Progenitor cell of endocrine pancreas (in vitro differentiated cells): ENCODE measurements at places on chromosomes 11 and 22. TPM values are rescaled to one million over a fixed set of nuclear protein-coding genes. Genes with fewer than 3 reads are reported as not detected.
A peak's percentile ranks its signal among the peaks of the same experiment; 100 is the strongest.

MLC1 gene
- not detected in 2 replicates for total RNA-seq

OR51E1 gene
- total RNA-seq: 0.11 and 0.14 TPM in 2 replicates

ANGPTL5 gene
- total RNA-seq: not detected in 2 replicates

LIF gene
- 2.3 and 3.6 TPM in 2 replicates for total RNA-seq

CASP5 gene
- not detected in 2 replicates for total RNA-seq

TMEM132A gene
- 261 and 292 TPM in 2 replicates for total RNA-seq

MMP3 gene
- total RNA-seq: not detected in 2 replicates

TSPAN32 gene
- 3.4 and 4.5 TPM in 2 replicates for total RNA-seq

DNAJB7 gene
- total RNA-seq: not detected in 2 replicates

DNA sequence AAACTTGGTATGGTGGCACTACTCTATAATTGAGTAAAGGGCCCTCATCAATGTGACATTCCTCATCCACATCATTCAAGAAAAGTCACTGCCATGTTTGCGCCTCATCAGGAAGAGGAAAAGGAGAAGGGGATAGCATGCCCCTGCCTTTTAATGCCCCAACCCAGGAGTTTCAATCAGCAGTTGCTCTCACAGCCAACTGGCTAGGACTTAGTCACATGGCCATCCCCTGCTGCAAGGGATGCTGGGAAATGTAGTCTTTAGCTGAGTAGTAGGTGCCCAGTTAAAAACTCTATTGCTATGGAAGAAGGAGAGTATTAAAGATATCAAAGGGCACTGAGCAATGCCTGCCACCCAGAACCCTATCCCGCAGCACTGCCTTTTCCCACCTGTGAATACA, 10.9 kb upstream of the CCND1 start:
- peaks cover 4% of the 10 kb centered on the region for H3K4me1 ChIP-seq
- no peak overlapping the region for H3K4me3 ChIP-seq
- H3K27me3 ChIP-seq: peaks cover 8% of the 10 kb centered on the region
- peaks cover 2% of the 10 kb centered on the region for H3K36me3 ChIP-seq
- H3K27ac ChIP-seq: no peak overlapping the region

DNA sequence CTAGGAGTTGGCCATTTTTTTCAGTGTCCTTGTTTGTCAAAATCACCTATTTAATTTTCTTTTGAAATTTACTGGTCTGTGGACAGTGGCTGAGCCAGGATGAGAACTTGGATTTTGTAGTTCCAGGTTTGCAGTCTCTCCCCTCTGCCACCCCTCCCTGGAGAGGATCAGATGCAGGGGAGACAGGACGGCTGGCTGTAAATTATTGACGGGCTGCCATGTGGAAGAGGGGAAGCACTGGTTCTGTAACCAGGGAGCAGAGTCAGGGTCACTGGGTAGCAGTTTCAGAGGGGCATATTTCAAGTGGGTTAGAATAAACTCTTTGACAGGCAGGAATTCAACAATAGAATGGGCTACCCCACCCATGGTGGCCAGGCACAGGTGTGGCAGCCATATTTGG, 20.6 kb upstream of the YWHAH start:
- H3K4me3 ChIP-seq: no peak overlapping the region
- no peaks in the 10 kb centered on the region for H3K36me3 ChIP-seq
- DNase-seq: no peak
- no peak overlapping the region for H3K27ac ChIP-seq
- H3K27me3 ChIP-seq: peaks cover 3% of the 10 kb centered on the region
- H3K4me1 ChIP-seq: peaks cover 4% of the 10 kb centered on the region

DNA sequence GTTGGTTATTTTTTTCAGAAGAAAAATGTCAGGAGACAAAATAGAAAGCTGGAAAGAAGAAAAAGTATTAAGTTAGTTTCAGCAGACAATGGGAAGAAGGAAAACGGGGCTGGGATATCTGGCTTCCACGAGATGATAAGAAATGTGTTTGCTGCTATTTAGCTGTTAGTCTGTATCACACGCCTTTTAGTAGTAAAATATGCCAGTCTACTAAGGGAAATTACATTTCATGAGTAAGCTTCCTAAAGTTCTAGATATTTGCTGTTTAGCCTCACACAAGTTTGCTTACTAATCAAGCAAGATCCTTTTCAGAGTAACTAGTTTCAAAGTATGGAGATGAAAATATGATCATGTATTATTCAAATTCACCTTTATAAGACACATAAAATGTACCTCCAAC, 1.5 kb downstream of the OR51B4 start:
- no peak overlapping the region for H3K4me3 ChIP-seq
- no peak for DNase-seq
- no peak overlapping the region for H3K27ac ChIP-seq
- H3K27me3 ChIP-seq: no peaks in the 10 kb centered on the region
- no peaks in the 10 kb centered on the region for H3K36me3 ChIP-seq

DNA sequence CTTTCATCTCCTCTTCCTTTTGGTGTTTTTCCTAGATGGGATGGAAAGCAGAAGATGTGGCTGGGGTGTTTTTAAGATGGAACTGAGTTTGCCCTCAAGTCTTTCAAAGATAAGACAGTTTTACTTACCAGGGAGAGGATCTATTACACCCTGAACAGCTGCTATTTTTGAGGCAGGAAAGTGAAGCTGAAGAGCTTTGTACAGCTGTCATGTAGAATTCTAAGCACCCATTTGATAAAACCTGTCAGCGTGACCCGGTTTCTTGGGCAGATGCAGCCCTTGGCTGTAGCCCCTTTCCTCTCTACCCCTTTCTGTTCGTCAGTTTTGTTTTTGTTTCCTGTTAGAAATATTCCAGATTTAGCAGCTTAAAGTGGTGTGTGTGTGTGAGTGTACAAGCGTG, 35.2 kb downstream of the FAT3 start:
- no peak overlapping the region for H3K27ac ChIP-seq
- H3K27me3 ChIP-seq: no peaks in the 10 kb centered on the region
- no peak overlapping the region for H3K4me3 ChIP-seq
- no peak for DNase-seq
- no peaks in the 10 kb centered on the region for H3K36me3 ChIP-seq
- H3K4me1 ChIP-seq: peaks cover 1% of the 10 kb centered on the region

DNA sequence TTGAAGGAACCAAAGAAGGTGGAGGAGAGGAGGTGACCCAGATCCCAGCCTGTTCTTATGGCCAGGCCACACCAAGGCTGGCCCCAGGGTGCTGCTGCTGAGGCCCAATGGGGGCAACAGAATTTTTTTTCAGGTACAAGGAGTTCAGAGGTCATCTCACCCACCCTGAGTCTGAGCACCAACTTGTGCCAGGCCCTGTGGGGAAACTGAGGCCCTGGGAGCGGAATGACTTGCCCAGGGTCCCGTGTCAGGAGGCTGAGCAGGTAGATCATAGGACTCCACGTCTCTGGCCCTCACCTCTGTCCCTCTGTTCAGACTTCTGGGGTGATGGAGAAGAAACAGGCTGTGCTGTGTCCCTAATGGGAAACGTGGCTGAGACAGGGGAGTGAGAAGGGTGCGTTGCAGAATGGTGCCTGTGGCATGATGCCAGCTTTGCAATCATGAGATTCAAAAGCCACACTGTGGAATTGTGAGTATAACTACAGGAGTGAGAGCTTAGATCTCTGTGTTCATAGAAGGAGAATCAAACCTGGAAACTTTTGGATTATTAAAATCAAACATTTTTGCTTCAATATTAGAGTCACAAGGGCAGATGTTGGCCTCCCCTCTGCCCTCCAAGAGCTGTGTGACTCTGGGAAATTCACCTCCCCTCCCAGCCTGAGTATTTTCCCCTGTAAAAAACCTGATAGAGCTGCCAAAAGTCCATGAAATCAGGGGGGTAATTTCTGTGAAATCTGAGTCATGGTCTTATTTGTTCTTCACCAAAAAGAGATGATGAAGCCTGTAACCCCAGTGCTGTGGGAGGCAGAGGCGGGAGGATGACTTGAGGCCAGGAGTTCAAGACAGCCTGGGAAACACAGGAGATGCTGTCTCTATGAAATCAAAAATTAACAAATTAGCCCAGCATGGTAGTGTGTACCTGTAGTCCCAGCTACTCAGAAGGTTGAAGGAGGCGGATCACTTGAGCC, 874 bp downstream of the APOL1 start:
- peaks cover 5% of the 10 kb centered on the region for H3K4me1 ChIP-seq
- no peak overlapping the region for H3K27ac ChIP-seq
- no peak for DNase-seq
- no peaks in the 10 kb centered on the region for H3K27me3 ChIP-seq
- no peaks in the 10 kb centered on the region for H3K36me3 ChIP-seq
- no peak overlapping the region for H3K4me3 ChIP-seq

- DNase-seq: no peak
- H3K4me3 ChIP-seq: no peak overlapping the region
- peaks cover 10% of the 10 kb centered on the region for H3K36me3 ChIP-seq
- no peaks in the 10 kb centered on the region for H3K27me3 ChIP-seq
- H3K27ac ChIP-seq: no peak overlapping the region
Observed at GRCh38 chr11:6402561-6402981, 12.3 kb downstream of the SMPD1 start.

DNA sequence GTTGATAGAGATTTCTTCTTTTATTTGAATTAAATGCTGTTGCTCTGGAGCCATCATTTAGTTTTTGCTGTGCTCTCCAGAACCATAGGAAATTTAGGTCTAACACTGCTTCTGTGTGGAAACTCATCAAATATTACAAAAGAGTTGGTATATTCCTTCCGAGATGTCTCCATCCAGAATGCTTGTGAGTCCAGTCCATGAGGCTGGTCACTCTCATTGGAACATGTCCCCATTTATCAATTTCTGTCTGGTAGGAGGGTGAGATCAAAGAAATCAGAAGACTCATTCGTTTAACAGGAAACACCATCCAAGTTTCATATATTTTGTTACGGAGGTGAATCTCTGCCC, 52.4 kb upstream of the LMO2 start:
- DNase-seq: no peak
- peaks cover 15% of the 10 kb centered on the region for H3K4me1 ChIP-seq
- no peaks in the 10 kb centered on the region for H3K36me3 ChIP-seq
- H3K27ac ChIP-seq: no peak overlapping the region
- no peak overlapping the region for H3K4me3 ChIP-seq

- H3K4me1 ChIP-seq: peaks cover 2% of the 10 kb centered on the region
- no peak for DNase-seq
- no peak overlapping the region for H3K4me3 ChIP-seq
- peaks cover 4% of the 10 kb centered on the region for H3K36me3 ChIP-seq
- no peaks in the 10 kb centered on the region for H3K27me3 ChIP-seq
- H3K27ac ChIP-seq: no peak overlapping the region
Observed at GRCh38 chr11:76102802-76103201, 103.5 kb downstream of the WNT11 start.

DNA sequence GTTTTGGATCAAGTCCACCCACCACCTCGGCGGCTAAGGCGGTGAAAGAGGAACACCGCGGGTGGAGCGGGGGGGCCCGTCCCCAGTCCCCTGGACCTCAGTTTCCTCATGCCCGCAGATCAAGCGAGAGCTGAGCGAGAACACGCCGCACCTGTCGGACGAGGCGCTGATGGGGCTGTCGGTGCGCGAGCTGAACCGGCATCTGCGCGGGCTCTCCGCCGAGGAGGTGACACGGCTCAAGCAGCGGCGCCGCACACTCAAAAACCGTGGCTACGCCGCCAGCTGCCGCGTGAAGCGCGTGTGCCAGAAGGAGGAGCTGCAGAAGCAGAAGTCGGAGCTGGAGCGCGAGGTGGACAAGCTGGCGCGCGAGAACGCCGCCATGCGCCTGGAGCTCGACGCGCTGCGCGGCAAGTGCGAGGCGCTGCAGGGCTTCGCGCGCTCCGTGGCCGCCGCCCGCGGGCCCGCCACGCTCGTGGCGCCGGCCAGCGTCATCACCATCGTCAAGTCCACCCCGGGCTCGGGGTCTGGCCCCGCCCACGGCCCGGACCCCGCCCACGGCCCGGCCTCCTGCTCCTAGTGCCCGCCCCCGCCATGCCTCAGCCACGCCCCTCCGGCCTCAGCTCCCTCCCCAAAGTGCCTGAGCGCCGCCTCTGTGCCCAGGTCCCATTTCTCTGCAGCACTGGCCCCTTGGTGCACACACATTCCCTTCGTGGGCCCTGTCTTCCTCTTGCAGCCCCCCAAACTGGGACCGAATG, 12.7 kb downstream of the MAFF start:
- peak overlapping the region; percentile 37 for H3K27ac ChIP-seq
- peaks cover 22% of the 10 kb centered on the region for H3K27me3 ChIP-seq
- peak; percentile 44 for DNase-seq
- peak overlapping the region; percentile 33 for H3K4me3 ChIP-seq
- peaks cover 3% of the 10 kb centered on the region for H3K36me3 ChIP-seq

- H3K4me1 ChIP-seq: peaks cover 2% of the 10 kb centered on the region
- H3K27me3 ChIP-seq: no peaks in the 10 kb centered on the region
Observed at GRCh38 chr11:127627629-127628457, 627.3 kb upstream of the KIRREL3 start.

GRCh38 chr11:75031224-75031753, 42.6 kb downstream of the NEU3 start:
- peaks cover 3% of the 10 kb centered on the region for H3K27me3 ChIP-seq
- no peaks in the 10 kb centered on the region for H3K36me3 ChIP-seq
- DNase-seq: no peak
- no peak overlapping the region for H3K27ac ChIP-seq
- no peaks in the 10 kb centered on the region for H3K4me1 ChIP-seq

GRCh38 chr22:30015229-30015797, 65.0 kb upstream of the HORMAD2 start:
- peaks cover 2% of the 10 kb centered on the region for H3K4me1 ChIP-seq
- no peak overlapping the region for H3K4me3 ChIP-seq
- DNase-seq: no peak
- peaks cover 18% of the 10 kb centered on the region for H3K36me3 ChIP-seq
- H3K27ac ChIP-seq: no peak overlapping the region

DNA sequence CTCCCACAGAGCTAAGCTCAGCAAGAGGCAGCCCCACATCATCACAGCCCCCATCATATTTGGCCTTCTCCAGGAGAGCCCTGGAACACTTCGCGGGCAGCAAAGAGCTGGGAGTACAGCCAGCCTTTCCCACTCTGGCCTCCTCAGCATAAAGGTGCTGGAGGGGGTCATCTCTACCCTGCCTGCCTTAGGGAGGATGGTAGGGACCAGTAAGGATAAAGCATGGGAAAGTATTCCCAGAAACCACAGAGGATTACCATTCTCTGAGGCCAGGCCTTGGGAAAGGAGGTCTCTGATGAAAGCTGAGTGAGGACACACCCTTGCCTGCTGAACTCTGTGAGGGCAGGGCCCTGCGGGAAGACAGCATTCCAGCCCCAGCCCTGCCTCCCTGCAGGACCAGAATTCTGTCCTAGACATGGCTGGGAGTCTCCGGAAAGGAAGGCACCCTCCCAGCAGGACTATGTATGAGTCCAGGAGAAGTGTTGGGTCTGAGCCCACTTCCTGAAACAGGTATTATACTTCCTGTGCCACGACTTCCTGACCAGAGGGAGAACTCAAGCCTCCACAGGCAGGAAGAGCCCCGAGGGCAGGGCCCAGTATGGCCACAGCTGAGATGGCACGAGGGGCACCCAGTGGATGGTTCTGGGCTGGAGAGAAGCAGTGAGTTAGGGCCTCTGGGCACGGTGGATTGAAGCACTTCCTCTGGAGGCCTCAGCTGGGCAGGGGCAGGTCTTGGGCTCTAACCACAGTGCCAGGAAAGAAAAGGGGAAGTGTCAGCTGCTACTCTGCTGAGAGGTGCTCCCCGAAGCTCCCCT, 12.9 kb upstream of the CASTOR1 start:
- H3K27me3 ChIP-seq: no peaks in the 10 kb centered on the region
- H3K27ac ChIP-seq: peak overlapping the region; percentile 7
- H3K4me1 ChIP-seq: peaks cover 20% of the 10 kb centered on the region
- DNase-seq: no peak
